Fibroblast of skin of left quadriceps (primary cell): ENCODE measurements at places on chromosomes 1 and 21.

DNA sequence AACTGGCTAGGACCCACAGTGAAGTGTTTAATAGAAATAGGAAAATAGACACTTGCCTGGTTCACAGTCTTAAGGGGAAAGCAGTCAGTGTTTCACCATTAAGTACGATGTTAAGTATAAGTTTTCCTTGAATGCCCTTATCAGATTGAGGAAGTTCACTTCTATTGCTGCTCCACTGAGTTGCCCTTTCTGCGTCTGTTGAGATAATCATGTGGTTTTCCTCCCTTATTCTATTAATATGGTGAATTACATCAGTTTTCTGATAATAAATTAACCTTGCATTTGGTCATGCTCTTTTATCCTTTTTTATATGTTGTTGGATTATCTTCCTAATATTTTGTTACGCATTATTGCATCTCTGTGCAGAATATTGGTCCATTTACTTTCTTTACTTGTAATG is 21.4 kb downstream of the UTS2 start:
- DNase-seq: no peak

DNA sequence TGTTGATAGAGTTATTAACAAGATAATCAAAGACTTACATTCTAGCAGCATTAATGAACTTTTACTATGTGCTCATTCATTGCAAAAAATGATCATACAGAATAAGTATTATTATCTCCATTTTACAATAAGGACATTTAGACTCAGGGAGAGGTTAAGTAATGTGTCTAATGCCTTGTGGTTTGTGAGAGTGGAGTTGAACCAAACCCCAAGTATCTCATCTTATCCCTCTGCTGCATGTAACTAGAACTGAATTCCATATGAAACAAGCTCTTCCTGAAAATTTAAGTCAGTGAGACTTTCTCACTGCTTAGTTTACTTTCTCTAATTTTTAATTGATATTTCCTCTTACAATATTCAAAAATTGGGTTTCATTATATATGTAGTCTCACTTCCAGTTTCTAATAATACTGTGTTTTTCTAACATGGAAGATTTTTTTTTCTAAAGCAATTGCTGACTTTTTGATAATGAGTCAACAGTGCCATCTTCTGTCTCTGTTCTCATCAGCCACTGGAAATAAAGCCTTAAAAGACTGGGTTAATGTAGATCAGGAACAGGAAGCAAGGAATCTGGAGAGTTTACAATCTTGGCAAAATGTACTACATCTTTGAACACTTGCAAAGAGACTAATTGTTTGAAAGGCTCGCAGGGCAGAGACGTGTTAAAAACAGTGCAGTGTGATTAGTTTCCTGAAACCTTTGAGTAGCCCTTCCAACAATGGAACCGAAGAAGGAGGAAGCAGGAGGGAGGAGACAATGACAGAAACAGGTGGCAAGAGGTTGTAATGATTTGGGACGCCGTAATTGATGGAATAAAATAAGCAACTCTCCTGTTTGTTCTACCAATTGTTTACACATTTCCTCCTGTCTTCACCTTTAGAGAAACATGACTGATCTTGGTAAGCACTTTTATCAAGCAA is 567.6 kb downstream of the MRPL39 start:
- peak; percentile 40 for DNase-seq

DNA sequence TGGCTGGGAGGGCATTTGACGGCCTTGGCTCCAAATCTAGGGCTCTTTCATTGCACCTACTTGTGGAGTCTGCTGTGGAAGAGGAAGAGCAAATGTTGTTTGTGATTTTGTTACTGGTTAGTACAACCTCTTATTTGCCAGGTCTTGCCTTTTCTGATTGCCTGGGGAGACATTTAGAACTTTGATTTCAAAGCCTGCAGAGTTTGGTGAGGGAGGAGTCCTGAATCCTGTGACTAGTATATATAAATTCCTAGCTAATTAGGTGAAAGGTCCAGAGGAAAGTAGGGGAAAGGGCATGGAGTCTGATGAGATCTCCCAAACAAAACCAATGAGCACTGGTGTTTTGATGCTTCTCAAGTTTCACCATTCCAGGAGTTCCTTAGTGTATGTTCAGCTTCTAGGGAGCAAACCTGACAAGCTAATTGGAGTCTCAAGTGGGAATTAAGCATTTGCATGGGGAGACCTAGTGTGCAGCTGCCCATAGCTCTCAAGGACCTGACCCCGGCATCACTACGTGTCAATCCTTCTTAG is 5.1 kb upstream of the HMGCS2 start:
- DNase-seq: peak; percentile 45

DNA sequence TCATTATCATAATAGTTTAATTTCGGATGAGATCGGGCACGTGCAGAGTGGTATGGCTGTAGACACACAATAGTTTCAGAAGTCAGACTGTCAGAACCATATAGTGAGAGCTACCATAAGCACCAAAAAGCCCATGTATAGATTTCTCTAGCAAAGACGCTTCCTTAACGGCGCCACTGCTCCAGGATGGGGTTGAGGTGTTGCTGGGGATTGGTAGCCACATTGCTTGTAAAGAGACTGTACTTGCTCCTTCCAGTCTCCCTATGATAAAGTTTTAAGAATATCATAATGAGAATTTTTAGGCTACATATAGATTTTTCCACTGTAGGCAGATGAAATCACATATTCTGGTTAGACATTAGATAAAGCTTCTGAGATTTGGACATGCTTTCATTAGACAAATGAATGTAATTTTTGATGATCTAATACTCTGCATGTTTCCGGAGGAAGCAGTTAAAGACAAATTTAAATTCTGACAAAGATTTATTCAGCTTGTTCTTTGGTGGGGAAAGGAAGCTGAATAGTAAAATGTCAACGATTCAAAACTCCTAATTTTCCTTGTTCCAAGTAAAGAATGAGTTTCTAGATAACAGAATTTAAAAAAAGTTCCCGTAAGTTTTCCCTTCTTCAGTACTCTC is 77.7 kb downstream of the MAP3K7CL start:
- no peak for DNase-seq

DNA sequence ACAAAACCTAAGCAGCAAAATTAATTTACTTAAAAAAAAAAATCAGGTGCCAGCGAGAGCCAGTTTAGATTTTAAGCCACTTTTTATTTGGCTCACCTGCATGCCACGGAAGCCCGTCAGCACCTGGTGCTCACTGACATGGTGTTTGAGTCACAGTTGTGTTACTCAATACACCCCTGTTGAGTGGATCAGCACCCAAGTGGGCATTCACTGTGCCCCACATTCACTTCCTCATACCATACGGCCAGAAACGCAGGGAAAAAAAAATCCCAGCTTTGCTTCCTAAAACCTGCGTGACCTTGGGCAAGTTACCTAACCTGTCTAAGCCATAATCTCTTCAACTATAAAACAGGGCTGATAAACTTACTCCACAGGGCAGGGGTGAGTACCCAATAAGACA is 42.8 kb upstream of the SIM2 start:
- no peak for DNase-seq
